ENCODE measurements at places on chromosomes 7 and 10.
A peak's percentile ranks its signal among the peaks of the same experiment; 100 is the strongest.

DNA sequence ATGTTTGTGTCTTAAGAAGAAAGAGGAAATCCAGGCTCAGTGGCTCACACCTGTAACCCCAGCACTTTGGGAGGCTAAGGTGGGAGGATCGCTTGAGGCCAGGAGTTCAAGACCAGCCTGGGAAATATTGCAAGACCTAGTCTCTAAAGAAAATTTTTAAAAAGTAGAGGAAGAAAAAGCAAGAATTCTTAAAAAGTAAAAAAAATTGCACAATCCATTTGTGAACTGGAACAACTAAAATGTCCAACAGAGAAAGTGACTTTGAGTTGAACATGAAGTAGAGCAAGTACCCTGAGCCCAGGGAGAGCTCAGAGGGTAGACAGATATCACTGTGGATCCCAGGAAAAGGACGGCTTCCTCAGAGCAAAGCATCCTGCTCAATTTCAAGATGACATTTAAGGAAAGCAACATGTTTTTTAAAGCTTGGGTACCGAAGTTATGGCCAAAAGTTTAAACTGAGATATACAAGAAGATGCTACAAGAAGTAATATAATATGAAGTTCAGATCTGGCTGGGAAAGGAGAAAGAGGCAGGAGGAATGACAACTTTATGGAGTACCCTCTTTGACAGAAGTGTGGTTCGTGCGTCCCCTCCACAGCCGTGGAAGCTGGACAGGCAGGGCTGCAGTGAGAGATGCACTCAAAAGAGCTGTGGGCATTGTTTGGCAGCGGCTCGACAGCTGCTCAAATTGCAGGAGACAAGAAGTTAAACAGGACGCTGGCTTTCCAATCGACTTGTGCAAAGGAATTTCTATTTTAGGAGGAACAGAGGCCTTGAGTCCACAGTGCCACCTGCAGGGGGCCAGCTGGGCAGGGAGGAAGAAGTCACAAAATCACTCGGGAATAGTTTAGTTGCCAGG, 201.3 kb downstream of the JCAD start:
- no peak for DNase-seq

- DNase-seq, result no peak
Measured at GRCh38 chr10:59894114-59894513, 12.2 kb downstream of the CCDC6 start.

DNA sequence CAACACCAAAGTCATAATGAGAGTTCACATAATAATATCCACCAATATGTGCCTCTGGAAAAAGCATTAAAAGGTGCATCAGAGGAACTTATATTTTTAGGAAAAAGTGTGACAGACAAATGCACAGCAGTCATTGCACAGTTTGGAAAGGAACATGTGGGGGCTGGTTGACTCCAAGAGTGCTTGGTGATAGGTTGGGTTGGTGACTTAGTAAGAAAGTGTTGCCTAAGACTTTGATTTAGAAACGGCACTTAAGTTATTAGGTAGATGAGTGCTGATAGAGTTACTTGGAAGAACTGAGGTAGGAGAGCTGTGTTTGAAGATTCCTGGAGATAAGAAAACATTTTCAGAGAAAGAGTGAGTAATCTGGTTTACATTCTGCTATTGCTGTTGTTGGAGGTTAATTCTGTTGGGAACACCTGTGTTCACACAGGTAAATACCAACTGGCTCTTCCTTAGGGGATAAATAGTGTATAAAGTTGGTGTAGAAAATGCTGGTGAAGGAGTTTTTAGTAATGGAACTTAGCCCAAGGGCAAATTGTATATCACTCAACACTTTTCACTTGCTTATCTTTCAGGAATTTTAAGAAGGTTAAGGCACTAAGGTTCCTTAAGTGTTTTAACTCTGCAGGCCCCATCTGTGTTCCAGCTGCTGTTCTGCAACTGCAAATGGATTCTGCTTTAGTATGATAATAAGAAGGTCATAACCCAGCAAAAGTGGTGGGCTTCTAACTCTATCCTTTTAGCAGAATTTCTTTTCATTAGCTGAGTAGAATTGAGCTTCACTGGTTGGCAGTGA, 196.1 kb downstream of the NSUN6 start:
- DNase-seq, result no peak

GRCh38 chr10:28429573-28430216, 103.2 kb upstream of the WAC start:
- DNase-seq, result no peak

- no peak for DNase-seq
Measured at GRCh38 chr7:77308792-77309191, 107.4 kb downstream of the GSAP start.

DNA sequence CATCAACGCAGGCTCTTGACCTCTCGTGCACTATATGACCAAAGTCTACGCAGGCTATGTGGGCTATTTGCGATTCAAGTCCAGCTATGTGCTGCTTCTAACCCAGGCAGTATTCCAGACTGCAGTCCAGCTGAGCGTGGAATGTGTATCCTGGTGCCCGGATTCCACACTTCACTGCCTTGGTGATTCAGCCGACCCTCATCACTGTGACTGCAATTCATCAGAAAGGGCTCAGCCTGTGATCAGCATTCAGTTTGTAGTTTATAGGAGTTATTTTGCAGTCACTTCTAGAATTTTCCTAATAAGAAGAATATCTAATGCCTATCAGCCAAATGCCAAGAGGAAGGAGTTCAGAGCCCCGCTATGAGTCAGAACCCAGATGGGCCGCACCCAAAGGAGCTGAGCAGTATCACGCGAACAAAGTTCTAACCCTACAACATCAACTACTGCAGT, 119.8 kb upstream of the LANCL2 start:
- DNase-seq, result no peak

- DNase-seq, result no peak
Measured at GRCh38 chr10:32893434-32893833, 64.6 kb downstream of the ITGB1 start.

DNA sequence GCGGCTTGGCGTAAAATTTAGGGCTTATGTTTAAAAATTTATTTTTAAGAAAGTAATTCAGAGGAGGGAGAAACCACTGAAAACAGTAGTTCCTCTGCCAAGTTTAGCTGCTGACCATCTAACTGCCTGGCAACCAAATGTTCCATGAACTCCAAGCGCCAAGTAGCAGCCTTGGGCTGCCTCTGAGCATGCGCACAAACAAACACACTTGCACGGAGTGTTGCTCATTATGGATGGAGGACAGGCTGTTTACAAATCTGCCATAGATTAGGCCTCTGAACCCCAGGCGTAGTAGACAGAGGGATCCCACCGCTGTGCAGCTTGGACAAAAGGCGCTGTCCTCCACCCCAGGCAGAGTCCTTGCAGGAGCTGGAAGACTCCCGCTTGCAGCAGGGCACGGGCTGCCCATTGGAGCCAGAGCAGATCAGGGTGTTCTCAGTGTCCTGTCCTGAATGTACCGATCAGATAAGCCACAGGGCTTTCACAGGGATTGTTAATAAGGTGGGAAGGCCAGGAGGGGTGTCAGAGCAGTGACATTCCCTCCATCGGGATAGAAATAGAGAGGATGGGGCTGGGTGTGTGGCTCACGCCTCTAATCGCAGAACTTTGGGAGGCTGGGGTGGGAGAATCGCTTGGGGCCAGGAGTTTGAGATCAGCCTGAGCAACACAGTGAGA, 47.7 kb upstream of the LYZL1 start:
- no peak for DNase-seq

GRCh38 chr7:64174941-64175340, 32.1 kb upstream of the ZNF735 start:
- DNase-seq, result no peak

GRCh38 chr10:103053659-103054581, 135.8 kb downstream of the CNNM2 start:
- DNase-seq, result no peak

DNA sequence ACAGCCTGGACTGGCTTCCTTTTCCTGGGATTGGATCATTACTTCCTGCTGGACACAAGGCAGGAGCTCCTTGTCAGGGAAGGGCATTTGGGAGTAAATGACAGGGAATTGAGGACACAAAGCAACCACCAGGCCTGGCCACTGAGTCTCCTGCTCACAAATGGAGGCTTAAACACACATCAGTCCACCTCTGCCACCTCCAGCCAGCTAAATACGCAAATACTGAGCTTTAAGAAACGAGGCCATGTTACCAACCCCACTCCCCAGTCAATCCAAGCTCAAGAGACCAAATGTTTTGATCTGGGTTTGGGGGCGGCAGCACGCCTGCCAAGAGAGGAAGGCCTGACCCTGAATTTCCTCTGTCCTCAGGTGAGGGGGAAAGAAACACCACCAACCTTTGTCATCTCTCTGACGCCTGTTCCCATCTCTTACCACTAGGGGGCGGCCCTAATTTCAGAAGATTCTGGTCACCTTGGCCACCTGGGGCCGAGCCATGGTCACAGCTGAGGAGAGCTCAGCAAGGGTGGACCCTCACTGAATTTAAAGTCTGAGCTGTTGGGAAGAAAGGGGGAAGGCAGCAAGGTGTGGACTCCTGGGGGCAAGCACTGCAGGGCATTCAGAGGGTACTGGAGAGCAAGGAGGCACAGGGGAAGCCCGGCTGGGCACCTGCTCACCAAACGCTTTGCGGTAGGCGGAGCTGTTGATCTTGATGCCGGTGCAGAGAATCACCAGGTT, 16.5 kb downstream of the AIFM2 start:
- DNase-seq, result no peak

- DNase-seq, result no peak
Measured at GRCh38 chr7:48506569-48506968, 335.3 kb downstream of the ABCA13 start.

DNA sequence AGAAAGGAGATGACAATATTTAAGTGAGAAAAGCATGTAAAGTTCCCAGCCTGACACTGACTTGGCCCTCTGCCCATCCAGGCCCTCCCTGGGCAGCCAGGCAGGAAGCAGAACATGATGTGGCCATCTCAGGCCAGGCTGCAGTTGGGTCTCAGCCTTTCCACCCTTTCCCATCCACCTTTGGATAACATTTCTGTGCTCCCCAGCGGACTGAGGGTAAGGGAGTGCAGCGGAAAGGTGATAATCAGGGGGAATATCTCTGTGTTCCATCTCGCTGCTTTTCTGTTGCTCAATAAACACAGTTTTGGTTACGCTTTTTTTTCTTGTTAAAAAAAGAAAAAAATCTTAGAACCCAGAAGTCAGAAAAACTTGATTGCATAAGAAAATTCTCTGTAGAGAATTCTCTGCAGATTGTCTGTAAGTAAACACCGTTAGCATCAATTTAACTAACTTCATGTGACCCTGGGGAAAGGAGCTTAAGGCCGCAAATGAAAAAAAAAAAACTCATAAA, 37.2 kb upstream of the TARP start:
- DNase-seq, result no peak

DNA sequence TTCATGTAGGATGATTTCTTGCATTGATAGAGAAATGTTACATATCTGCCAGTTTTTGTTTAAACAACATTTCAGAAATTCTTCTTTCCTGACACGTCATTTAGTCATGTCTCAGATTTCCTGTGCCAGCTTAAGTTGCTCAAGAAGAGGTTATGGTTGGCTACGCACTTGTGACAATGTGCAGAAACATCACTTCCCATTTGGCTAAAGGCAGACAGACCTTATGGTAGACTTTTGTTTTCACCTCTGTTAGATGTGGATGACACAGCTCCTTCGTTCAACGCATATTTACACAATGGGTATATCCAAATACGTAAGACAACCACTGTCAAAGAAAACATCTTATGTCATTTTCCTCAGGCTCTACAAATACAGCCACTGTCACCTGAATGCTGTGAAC, 125.8 kb downstream of the DOCK4 start:
- no peak for DNase-seq

GRCh38 chr10:91307489-91307888, 87.0 kb downstream of the PCGF5 start:
- no peak for DNase-seq

DNA sequence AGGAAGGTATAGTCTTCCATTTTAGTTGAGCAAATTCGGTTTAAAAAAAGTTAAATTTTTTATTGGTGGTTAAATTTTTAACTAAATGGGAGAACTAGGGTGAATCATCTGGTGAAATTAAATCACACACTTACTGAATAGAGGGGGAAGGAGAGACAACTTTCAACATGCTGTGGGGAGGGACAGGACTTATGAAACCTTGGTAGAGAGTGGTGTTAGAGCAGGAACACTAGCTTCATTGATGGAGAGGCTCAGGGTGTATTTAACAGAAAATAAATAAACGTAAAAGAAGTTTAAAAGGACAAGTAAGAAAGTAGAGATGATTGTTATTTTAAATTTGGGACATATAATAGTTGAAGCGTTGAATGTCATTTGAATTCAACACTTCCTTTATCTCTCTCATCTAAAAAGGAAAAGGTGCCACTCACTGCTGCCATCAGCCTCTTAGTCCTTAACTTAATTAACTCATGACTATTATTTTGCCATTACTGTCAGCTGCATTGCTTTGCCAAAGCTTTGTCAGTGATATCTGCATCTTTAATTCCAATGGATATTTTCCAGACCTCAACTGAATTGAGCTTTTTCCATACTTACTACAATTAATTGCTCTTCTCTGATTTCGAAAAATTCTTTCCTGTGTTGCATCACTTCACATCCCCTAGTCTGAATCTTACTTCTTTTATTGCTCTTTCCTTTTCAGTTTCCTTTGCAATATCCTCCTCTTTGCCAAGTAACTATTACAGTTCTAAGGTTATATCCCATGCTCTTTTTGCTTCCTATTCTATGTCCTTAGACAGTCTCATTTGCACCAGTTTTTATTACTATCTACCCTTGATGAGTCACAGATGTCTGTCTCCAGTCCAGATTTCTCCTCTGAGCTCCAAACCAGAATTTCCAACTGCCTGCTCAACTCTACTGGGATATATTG, 71.7 kb downstream of the GNAT3 start:
- DNase-seq, result no peak

- no peak for DNase-seq
Measured at GRCh38 chr7:11689096-11689495, 142.9 kb downstream of the THSD7A start.

GRCh38 chr7:148108381-148108780, 482.2 kb upstream of the C7orf33 start:
- no peak for DNase-seq

DNA sequence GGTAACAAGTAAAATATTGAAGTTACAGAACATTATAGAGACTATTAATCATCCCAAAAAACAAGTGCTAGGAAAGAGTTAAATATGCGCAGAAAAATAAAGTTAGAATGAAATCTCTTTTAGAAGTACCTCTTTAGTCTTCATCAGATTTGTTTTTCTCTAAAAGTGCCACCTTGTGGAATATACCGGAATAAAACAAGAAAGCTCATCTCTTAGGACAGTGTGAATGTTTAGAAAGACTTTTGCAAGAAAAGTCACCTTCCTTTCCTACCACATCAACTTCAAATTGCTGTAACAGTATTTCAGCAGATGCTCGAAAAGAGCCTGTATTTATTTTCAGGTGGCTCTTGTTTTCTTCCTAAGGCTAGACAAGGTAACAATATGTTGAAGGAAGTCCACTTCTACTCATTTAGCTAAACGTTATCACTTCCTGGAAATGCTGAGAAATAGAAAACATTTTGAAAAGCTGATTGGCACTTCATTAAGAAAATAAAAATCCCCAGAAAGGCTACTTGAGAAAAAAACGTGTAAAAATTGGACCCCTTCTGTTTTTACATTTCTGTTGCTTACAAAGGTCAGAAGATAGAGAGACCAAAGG, 19.8 kb upstream of the FAM133B start:
- peak; percentile 15 for DNase-seq

All from NCI-H1436 treated with DMSO at 0.1 percent for 48 hours (cell line).